Stimulated activated CD8-positive, alpha-beta memory T cell treated with anti-CD3 and anti-CD28 coated beads, Interleukin-2, amount 100 ng/mL, for 1 hour (primary cell): ENCODE measurements at places on chromosomes 7 and 10.

DNA sequence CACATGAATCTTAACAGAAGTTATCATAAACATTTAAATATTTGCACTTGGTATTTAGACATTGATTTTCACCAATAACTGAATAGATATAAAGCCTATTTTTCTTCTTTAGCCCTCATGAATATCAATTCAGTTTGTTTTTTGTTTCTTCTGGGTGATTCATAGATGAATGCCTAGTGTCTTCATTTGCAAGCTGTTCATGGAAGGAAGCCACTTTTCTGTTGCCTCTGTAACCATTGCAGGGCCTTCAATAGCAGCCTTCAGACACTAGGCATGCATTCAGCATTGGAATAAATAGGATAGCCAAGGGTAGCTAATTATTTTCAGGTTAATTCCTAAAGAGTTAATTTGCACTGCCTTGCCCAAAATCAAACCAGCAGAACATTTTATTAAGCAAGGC lies 375.3 kb downstream of the DPP6 start:
- DNase-seq = no peak

GRCh38 chr7:101180130-101180755 lies at the start of gene NAT16:
TSS of gene NAT16 (minus strand) at chr7:101180293. CDS start at chr7:101174807, 5,486 bp downstream.
- no peak for DNase-seq

DNA sequence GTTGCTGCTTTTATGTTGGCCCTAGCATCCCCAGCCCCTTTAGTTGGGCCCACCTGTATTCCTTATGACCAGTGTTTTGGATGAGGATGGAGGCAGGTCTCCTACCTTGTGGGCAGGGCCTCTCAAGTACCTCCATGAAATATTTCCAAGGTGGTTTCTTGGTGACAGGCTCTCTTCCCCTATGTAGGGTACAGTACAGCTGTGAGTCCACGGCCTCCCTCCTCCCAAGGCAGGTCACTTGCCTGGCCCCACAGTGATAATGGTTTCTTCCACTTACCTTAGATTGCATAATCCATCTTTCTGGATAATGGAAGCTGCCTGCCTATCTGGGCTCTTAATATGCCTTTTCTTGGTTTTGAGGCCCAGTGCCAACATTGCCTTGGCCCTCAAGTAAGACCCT lies 110.4 kb downstream of the NT5C2 start:
- DNase-seq = no peak

DNA sequence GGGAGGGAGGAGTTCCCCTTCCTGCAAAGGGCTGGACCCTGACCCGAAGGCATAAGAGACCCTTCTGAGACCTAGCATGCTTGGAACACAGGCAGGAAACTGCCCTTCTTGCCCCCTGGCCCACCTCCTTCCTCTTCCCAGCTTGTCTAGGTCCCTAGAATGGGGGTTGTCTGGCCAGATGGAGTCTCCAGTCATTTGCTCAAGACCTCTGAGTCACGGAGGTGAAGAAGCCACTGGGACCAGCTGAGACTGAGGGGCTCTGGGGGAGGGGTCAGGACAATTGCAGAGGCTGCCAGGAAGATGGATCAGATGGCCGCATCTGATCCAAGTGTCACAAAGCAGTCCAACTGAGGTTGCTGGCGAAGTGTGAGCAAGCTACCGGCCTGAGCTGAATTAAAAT lies 46.2 kb downstream of the COL13A1 start:
- DNase-seq = no peak

GRCh38 chr7:136971776-136972175 lies 103.3 kb downstream of the CHRM2 start:
- no peak for DNase-seq
